Activated CD4-positive, alpha-beta T cell treated with anti-CD3 and anti-CD28 coated beads for 36 hours (primary cell): ENCODE measurements at places on chromosomes 3 and 15. TPM values are rescaled to one million over a fixed set of nuclear protein-coding genes. Genes with fewer than 3 reads are reported as not detected.

Gene EPHA6
- not detected for total RNA-seq

DNA sequence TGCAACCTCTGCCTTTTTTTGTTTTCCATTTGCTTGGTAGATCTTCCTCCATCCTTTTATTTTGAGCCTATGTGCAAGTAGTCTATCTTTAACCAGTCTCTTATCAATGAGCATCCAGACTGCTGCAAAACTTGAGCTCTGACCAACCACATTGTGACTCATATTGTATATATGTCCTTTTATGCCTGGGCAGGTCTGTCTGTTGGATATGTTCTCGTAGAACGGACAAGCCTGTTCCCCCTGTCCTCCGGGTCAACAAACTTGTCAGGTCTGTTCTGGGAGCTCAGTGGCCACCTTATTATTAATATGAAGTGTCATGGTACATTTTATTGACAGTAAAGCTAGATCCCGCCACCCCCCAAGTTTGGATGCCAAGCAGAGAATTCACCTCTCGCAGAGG, 252.9 kb upstream of the ST8SIA2 start:
- DNase-seq = no peak

DNA sequence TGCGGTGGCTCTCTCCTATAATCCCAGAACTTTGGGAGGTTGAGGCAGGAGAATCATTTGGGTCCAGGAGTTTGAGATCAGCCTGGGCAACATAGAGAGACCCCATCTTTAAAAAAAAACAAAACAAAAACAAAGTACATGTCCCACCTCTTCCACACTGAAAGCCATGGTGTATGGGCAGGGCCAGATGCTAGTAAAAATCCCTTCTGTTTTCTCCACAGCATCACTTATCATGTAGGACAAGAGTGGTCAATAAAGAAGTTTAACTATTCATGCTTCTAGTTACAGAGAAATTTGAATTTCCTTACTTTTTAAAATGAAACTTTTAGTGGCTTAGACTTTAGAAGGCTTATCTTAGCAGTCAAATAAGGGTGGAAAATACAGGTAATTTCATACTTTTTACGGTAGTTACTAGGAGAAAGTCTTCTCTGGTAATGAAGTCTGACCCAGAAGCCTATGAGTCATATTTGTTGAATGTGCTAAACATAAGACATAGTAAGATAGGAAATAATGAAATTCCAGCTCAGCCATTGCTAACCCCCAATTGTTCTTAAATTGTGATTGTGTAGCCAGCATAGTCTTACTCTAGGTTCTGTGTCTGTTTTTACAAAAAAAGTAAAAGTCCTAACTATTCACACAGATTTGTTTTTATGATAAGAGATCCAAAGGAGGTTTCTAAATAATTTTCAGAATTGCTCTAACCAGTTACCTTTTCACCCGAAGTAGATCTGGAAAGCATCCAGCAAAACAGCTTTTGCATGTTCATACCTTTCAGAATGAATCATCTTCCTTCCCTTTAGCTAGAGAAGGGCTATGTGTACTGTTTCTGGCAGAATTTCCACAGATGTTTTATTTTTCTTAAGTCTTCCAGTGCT, 16.4 kb upstream of the ZNF609 start:
- no peak for DNase-seq

DNA sequence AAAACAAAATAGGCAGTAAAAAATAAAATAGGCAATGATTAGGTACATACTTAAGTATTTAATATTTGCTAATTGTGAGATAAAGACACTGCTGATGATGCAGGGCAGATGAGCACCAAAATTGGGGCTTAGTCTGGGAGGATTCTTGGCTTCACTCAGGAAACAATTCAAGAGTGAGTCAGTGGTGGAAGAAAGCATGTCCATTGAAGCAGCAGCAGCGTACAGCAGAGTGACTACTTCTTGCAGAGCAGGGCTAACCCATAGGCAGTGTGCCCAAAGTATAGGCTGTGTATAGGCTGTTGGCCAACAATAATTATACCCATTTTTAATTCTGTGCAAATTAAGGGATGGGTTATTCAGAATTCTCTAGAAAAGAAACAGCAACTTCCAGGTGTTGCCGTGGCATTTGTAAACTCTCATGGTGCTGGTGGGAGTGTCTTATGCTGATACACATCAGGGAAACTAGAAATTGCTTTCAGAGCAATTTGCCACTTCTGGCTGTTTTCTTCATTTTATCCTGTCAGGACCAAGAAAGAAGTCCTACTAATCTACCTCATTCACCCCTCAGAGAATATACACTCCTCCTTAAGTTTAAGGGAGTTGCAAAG, 317.3 kb upstream of the NAALADL2 start:
- no peak for DNase-seq

- no peak for DNase-seq
Observed at GRCh38 chr3:186551387-186551786, 7.2 kb upstream of the CRYGS start.

DNA sequence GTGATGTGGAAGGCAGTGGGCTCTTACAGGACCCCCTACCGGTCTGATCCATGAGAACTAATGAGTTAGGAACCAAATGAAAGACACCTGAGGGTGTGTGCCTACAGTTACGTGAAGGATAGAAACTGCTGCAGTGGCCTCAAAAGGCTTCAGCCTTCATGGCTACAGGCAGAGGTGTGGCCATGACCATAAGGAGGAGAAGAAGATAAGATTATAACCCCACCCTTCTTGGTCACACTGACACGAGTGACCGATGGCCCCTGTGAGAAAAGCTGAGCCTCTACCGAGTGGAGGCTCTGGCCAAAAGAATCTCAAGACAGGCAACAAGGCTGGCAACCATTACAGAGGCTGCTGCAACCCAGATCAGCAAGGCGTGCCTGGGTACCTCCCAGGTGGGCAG, 6.3 kb downstream of the RFT1 start:
- no peak for DNase-seq
